Lower leg skin (tissue), 4 donors: ENCODE measurements at places on chromosomes 13 and 19. TPM values are rescaled to one million over a fixed set of nuclear protein-coding genes. Genes with fewer than 3 reads are reported as not detected.

The GSX1 gene
- total RNA-seq: not detected

DNA sequence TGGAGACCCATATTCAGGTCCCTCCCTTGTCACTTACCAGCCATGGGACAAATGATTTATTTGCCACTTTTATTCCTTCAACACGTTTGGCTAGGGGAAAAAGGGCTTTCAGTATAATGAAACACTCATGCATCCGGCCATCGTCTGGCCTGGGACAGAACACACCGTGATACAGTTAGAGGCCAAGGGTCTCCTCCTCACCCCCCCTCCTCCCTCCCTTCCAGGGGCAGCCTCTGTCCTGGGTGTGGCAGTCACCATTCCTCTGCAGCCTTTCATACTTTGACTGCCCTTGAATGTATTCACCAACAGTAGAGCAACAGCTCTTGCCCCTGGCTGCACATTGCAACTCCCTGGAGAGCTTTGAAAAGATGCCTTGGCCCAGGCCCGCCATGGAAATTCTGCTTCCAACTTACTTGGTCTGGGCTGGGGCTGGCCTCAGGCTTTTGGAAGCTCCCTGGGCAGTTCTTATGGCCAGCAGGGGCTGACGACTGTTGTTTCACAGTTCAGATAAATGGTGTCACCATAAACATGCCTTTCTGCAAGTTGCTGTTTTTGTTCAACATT is 3.0 kb downstream of the PAK4 start:
- DNase-seq: no peak

The A1BG gene
- total RNA-seq: 4.8 TPM

DNA sequence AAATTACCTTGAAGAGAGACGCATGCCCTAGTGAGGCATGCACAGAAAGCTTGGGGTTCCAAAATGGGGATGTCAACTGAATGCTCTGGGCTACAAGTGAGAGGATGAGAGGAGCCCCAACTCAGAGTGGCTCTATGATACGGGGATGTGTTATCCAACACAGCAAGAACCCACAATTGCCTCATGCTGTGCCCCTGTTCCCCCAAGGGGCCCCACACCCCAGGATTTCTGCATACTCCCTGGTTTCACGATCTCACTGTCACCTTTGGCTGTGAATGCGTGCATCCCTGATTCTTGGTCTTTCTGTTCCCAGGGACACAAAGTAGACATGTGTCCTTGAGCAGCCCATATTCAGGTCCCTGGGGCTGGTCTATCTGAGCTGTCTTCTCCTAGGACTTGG is 29.3 kb downstream of the WDR88 start:
- DNase-seq: no peak

- no peak for DNase-seq
These were observed 62.9 kb upstream of the SPATA13 start for GRCh38 chr13:24097667-24098066.

The RFPL4A gene
- not detected for total RNA-seq

The BEST2 gene
- 116 TPM for total RNA-seq

The RAB4B gene
- 18.7 TPM for total RNA-seq

- DNase-seq: no peak
These were observed 1.1 kb downstream of the CYP2S1 start for GRCh38 chr19:41194157-41194552.

GRCh38 chr19:33274663-33275558 is 27.4 kb downstream of the CEBPA start:
- DNase-seq: no peak

- DNase-seq: no peak
These were observed 3.2 kb downstream of the WBP4 start for GRCh38 chr13:41064493-41064892.

GRCh38 chr19:18264137-18264854 is 10.0 kb downstream of the IQCN start:
- DNase-seq: no peak

GRCh38 chr19:38373907-38374331 is 452 bp upstream of the PSMD8 start:
- DNase-seq: no peak

GRCh38 chr13:51981355-51981754 is 29.9 kb downstream of the ATP7B start:
- no peak for DNase-seq

- peak; percentile 96 for DNase-seq
These were observed 1.1 kb upstream of the MYBPC2 start for GRCh38 chr19:50431343-50432220.

The ZNF829 gene
- total RNA-seq: 3.8 TPM

The IGFL3 gene
- total RNA-seq: 29.9 TPM

GRCh38 chr13:105519771-105520170 is 1015.7 kb downstream of the EFNB2 start:
- no peak for DNase-seq

DNA sequence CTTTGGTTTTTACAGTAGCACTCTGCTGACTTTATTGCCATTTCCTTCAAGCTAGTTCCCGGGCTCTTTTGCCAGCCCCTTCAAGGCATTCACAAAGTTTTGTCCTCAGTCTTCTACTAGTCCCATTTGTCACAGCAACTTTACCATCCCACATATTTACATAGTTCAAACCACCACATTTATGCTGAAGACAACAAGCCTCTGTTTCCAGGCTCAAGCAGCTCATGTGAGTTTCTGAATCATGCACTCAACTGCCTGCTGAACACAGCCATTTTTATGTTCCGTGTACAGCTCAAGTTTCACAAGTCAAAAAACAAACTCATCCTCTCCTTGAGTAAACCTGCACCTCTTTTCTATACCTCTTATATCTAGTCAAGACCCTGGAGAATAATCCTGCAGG is 977.0 kb upstream of the SLC10A2 start:
- DNase-seq: no peak

- no peak for DNase-seq
These were observed 112.8 kb downstream of the RAB20 start for GRCh38 chr13:110448677-110449076.

- no peak for DNase-seq
These were observed 10.8 kb downstream of the PLPPR3 start for GRCh38 chr19:810883-811489.

DNA sequence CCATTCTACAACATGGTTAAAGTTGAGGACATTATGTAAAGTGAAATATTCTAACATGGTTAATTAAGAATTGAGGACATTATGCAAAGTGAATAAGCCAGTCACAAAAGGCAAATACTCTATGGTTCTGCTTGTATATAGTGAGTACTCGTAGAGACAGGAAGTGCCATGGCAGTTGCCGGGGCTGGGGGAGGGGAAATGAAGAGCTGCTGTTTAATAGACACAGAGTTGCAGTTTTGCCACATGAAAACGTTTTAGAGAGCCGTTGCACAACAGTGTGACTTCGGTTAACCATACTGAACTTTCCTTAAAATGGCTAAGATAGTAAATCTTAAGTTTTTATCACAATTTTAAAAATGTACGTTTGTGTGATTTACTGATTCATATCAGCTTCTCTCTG is 176.9 kb downstream of the SHISA2 start:
- DNase-seq: no peak

GRCh38 chr13:110466266-110466915 is 95.1 kb downstream of the RAB20 start:
- DNase-seq: no peak

The TMPRSS9 gene
- total RNA-seq: not detected

The LILRB1 gene
- 0.62 TPM for total RNA-seq

DNA sequence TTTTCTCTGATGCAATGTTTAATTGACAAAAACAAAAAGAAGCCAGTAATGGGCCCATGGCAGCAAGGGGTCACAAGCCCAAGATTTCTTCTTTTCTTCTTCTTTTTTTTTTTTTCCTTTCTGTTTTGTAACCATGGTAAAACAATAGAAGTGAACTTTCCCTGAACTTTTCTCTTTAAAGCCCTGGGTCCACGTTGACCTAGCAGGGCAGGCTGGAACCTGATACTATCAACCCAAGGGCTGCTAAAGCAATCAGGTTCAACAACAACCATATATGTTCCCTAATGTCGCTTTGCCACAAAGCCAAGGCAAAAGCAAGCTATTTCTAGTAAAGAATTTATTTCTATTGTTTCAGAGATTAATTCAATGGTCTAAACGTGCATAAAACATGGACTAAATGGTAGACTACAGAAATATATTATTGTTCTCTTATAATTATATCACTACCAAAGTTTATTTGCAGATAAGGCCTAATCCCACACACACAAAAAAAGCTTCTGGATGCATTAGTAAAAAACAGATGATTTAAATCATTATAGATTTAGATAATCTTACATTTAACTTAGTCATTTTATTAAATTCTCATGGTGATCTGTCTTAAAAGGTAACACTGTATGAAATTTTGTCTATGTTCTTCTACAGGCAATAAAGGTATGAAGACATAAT is 153.9 kb downstream of the DACH1 start:
- no peak for DNase-seq

DNA sequence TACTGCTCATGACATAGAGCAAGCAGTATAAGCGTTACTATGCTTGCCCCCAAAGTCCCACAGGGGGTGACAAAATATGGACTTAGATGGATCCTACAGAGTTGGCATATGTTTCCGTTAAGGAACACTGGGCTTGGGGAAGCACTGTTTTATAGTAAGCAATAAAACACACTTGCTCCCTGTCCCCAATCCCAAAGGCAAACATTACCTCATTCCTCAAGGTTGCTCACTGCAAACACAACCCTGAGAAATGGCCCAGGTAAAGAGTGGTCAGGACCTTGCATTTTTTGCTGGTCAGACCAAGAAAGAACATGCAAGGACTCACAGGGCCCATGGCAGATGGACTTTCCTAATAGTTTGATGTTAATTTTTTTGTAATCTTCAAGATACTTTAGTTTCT is 32.3 kb downstream of the UGGT2 start:
- DNase-seq: no peak

The PBX4 gene
- 15.8 TPM for total RNA-seq

GRCh38 chr13:36086117-36086516 is 45.1 kb downstream of the DCLK1 start:
- DNase-seq: no peak

The MEIOSIN gene
- total RNA-seq: not detected

GRCh38 chr19:11948646-11949045 is 16.2 kb upstream of the ZNF763 start:
- DNase-seq: no peak

DNA sequence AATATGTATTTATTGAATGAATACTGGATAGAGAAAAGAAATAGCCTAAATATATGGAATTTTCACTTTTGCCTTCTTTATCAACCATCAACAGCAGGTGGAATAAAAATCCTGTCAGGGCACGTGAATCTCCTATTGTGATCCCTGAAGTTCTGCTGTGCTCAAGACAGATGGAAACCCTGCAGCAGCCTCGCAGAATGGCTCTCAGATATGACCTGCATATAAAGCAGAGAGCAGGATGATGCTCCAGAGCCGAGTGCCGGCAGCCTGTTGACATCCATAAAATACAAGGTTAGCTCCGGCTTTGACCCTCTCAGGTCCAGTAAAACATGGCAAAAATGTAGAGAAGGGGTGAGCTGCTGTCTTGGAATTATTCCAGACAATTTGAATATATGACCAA is 659.3 kb downstream of the DIAPH3 start:
- no peak for DNase-seq

- DNase-seq: no peak
These were observed 28.2 kb downstream of the CILP2 start for GRCh38 chr19:19566306-19566705.

GRCh38 chr13:32902874-32903273 is 113.3 kb upstream of the KL start:
- DNase-seq: peak; percentile 91

DNA sequence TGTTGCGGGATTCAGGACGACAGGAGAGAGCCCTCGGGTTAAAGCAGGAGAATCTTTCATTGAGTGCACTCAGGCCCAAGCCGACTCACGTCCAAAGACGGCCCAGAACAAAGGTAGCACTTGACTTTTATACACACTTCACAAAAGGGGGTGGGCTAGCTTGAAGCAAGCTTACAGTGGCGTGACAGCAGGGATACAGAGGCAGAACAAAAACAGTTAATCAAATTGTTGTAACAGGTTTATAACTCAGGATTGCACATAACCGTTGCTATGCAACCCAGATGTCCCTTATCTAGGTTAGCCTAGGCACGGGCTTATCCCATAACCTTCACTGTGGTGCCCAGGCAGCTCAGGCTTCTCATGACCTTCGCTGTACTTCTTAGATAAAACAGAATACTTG is 2.0 kb downstream of the MED25 start:
- no peak for DNase-seq

DNA sequence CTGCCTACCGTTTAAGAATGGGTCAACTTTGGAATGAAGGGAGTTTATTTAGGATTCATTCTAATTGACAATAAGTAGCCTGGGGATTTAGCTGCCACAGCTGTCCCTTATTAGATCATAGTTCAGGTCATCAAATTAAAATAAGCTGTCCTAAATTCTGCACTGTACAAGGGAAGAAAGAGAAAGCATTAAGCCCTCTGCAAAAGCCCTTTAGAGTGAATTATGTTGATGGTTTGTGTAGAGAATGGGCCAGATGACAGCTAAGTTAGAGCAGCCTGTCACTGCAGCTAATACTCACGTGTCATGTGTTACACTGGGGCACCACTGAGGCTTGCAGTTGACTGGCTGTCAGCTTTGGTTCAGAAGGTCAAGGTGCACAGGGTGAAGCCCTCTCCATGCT is 737.1 kb upstream of the SLC10A2 start:
- DNase-seq: no peak

The KASH5 gene
- not detected for total RNA-seq

- DNase-seq: no peak
These were observed 1209.7 kb upstream of the PCDH9 start for GRCh38 chr13:68439817-68440216.
